ENCODE measurements at places on chromosomes 11 and 22. TPM values are rescaled to one million over a fixed set of nuclear protein-coding genes. Genes with fewer than 3 reads are reported as not detected.

Gene APOA5
- not detected for total RNA-seq

Gene RHOD
- 0.66 TPM for total RNA-seq

Gene VSIG10L2
- total RNA-seq = not detected

Gene TCN1
- total RNA-seq = not detected

Gene TSGA10IP
- total RNA-seq = not detected

Gene PHLDA2
- total RNA-seq = 0.68 TPM

Gene CYP2D6
- 8.8 TPM for total RNA-seq

Gene PRODH
- total RNA-seq = 0.13 TPM

Gene OSBP2
- total RNA-seq = 2.8 TPM

Gene ARHGAP32
- 6.5 TPM for total RNA-seq

Gene PRSS23
- 1.6 TPM for total RNA-seq

Gene PIWIL4
- total RNA-seq = 1.4 TPM

Gene ANGPTL5
- total RNA-seq = not detected

Gene UCP3
- 6.5 TPM for total RNA-seq

Gene CECR2
- 0.58 TPM for total RNA-seq

Gene C11orf42
- total RNA-seq = not detected

Measured in T-cell (primary cell).